GM13976 (cell line): ENCODE measurements at places on chromosomes 6 and 20.
A peak's percentile ranks its signal among the peaks of the same experiment; 100 is the strongest.

GRCh38 chr6:135789375-135790050 lies 62.0 kb upstream of the PDE7B start:
- DNase-seq, result no peak

- DNase-seq, result no peak
These were observed 26.1 kb upstream of the ZNF831 start for GRCh38 chr20:59137532-59137931.

DNA sequence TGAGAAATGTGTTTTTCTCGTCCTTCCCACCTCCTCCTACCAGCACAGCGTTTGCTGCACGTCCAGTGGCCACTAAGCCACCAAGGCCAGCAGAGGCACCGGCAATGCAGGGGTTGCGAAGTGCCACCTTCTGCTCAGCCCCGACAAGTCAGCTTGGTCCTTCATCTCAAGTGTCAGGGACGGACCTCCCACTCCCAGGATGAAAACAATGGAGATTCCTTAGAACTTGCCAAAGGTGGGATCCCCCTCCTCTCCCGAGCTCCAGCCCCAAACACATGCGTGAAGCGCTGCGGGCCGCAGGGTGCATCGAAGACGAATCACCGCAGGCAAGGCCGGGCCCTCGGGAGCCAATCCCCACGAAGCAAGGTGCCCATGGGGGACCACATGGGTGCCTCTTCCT lies 60.8 kb downstream of the WDR27 start:
- no peak for DNase-seq

- DNase-seq, result no peak
These were observed 21.4 kb downstream of the CYP24A1 start for GRCh38 chr20:54152227-54153040.

GRCh38 chr6:72267470-72267869 lies 354.4 kb upstream of the KCNQ5 start:
- no peak for DNase-seq

GRCh38 chr6:104525677-104526322 lies 333.9 kb downstream of the HACE1 start:
- peak; percentile 58 for DNase-seq

DNA sequence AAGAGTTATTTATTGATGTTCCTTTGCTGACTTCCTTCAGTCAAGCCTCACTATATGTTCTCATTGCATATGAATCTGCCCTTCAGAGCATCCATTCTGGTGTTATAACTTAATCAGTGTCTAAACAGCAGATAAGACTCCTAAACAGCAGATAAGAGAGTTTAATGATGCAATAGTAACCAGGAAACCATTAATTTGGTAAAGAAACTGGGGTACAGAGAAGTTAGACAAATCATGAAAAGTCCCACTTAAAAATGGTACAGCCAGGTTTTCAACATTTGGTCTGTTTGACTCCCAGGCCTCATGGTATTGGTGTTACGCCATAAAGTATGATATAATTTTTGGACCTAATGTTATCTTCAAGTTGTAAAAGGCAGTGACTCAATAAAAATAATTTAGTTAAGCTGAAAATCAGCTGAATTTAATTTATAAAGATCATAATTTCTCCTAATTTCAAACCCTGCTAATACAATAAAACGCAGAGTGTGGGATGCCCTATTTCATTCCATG lies 127.4 kb upstream of the DST start:
- DNase-seq, result no peak
